ENCODE measurements at places on chromosomes 3 and 15.

DNA sequence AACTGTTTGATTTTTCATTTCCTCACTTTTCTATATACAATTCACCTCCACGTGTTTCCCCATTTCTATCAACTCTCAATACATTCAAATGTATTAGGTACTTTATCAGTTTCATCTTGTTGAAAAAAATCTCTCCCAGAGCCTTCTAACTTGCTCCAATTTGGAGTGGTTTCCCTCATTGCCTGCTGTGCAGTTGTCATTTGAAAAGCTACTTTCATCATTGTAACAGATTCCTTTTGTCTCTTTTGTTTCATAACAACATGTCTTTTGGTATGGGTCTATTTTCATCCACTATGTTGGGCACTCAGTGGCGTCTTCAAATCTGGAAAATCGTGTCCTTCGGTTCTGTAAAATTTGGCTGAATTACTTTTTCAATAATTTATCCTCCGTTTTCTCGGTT lies 75.0 kb downstream of the NR2E3 start:
- DNase-seq = no peak

- no peak for DNase-seq
Measured at GRCh38 chr3:3821777-3822176, 22.5 kb downstream of the LRRN1 start.

GRCh38 chr3:102346897-102347296 lies 87.9 kb upstream of the ZPLD1 start:
- no peak for DNase-seq

DNA sequence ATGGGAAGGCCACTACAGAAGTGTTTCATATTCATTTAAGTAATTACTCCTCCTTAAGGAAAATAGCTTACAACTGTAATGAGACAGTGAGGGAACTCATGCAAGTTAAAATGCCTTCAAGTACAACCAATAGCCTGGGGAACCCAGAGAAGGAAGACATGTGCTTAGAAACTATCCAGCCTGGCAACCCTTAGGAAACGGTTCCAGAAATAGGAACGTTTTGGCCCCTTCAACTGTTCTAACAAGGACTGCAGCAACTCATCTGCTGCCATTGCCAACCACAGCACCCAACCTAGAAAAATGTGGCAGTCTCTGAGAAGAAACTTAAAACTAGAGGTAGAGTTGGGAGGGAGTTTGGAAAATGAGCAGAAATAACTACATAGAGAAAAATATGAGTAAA lies 147.5 kb upstream of the STRIT1 start:
- DNase-seq = no peak

GRCh38 chr15:100192097-100193080 lies 149.4 kb downstream of the ADAMTS17 start:
- DNase-seq = no peak

GRCh38 chr15:76209942-76210341 lies 101.3 kb downstream of the ETFA start:
- DNase-seq = no peak

- DNase-seq = peak; percentile 96
Measured at GRCh38 chr15:70892002-70892911, at the start of the genes LRRC49 and THAP10. Gene LRRC49, plus strand, starts transcription at chr15:70892826. Its CDS starts 69 bp downstream, at chr15:70892895. Gene THAP10, minus strand, starts transcription at chr15:70892433. Its CDS starts 161 bp downstream, at chr15:70892272.

DNA sequence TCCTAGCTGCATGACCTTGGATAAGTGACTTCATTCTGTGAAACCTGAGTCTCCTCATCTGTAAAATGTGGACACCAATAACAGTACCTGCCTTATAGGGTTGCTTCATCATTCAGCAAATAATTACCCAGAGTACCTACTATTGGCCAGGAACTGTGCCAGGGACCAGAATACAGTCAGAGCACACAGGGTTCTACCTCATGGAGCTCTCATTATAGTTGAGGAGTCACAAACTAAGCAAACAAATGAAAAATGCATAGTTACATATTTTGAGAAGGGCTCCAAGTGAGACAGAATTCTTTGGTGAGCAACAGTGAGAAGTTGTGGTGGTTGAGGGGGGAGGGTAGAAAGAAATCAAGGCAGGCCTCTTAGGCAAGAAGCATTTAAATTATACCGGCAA lies 308.6 kb upstream of the WNT5A start:
- no peak for DNase-seq

DNA sequence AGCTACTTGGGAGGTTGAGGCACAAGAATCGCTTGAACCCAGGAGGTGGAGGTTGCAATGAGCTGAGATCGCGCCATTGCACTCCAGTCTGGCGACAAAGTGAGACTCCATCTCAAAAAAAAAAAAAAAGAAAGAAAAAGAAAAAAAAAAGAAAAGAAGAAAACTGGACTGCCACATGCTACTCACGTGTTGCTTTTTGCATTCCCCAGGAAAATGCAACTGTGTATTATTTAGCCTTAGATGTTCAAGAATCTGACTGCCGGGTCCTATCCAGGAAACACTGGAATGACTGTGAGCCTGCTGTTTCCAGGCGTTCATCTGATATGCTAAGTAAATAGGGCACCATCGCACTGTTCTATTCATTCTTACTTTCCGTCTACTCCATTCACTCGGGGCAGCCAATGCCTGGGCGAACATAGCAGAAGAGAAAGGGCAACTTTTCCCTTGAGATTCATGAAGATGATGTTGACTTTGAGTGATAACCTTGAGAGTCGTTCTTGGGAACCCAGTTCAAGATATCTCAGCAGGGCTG lies 21.4 kb downstream of the HRG start:
- DNase-seq = no peak

DNA sequence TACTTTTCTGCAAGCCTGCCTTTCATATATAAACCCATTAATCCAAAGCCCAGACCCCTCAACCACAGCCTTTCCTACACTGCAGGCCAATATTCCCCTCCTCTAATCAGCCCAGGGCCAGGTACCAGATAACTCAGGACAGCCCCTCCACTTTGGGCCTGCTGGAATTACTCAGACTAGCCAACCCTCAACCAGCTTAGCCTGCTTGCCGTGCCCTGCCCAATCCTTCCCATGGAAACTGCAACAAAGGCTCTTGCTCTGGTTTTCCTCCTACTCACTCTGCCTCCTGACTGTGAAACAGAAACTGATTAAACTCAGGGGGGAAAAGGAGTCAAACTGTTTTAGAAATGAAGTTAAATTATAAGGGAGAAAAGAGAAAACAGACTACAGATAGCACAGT lies 248.1 kb downstream of the KLF13 start:
- no peak for DNase-seq

DNA sequence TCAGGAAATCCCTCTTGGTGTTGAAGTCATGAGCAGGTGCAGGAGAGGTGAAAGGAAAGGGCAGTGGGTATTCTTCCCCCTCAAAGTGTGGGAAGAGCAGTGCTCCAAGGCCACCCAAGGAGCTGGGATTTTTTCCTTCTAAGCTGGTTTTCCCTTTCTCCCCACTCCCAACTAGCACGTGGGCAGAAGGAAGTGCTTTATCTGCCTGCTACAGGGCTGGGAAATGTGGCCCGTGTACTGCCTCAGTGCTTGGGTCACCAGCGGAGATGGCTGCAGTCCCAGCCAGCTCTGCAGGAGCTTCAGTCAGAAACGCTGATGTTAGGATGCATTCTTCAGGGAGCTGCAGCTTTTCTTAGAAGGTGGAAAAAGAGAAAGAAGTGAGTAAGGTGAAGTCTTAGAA lies 99.2 kb downstream of the CACNA1D start:
- DNase-seq = no peak

DNA sequence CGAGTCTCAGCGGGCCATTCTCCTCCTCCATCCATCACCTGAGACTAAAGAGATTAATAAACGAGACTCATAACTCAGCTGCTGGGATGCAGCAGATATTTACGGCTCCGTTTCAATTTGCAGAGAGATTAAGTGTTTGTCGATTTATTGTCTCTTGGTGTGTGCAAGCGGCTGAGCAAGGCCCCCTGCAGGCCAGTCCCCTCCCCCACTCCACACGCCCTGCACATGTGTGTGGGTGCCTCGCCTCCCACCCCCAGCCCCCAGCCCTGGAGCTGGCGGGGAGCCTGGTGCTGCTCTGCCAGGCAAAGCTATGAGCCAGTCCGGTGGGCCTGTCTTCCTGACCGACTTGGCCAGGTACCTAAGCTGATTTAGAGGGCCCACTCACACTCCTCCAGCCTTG lies 63.0 kb downstream of the CYP11A1 start:
- DNase-seq = no peak

DNA sequence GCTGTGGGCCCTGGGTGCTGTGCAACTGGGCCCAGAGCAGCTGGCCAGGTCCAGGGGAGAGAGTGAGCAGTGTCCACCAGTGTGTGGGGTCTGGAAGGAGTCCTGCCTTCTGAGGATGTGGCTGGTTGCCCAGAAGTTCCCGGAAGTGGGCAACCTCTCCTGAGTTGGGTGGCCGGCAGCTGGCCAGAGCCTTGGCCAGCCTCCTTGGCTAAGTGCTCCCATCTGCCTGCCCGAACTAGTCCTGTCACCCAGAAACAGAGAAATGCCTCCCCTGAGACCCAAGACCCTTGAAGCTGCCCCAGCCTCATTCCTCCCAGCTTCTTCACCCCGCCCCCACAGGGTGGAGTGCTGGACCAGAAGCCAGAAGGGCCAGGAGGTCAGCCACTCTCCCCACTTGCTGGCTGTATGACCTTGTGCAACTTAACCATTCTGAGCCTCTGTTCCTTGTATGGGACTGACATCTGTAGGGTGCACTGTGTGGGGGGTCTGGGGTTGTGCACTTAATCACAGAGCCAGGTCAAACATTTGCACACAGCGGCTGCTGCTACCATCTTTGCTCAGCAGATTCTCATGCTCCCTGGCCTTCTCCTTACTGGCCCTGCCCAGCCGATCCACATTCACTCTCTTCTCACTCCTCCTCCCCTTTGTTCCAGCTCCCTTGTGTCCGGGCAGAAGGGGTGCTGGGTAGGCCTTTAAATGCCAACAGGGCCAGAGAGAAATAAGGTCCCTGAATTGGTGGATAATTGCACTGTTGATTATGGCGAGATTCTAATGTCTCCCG lies 7.5 kb upstream of the ALAS1 start:
- no peak for DNase-seq

DNA sequence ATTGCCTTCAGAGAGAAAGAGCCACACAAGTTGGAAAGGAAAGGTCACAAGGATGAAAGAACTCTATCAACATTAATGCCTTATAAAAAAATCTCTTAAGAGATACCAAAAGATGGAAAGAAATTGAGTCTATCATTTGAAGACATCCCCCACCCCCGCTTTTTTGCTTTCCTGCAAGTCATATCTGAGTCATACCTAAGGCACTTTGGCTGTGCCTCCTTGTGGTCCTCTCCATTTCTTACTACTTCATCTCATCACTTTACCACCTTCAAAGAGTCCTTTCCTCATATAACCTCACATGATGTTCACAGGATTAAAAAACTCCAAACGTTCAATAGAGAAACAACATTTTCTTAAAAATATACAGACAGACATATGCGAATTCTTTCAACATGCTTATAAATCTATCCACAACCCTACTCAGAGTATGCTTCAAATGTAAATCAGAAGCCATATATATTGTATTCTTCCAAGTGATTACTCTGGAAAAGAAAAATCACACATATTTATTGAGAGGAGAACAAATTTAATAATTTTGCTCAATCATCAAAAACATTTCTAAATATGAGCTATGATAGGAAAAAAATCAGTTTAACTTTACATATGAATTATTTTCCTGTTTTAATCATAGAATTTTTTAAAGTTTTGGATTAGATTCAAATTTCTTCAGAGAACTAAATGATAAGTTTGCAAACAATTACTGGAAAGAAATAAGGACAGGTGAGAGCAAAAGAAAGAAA lies 1003.9 kb upstream of the CFAP20DC start:
- no peak for DNase-seq

- DNase-seq = peak; percentile 10
Measured at GRCh38 chr3:102400142-102400541, 34.7 kb upstream of the ZPLD1 start.

- DNase-seq = no peak
Measured at GRCh38 chr3:152185891-152186630, 82.7 kb upstream of the MBNL1 start.

DNA sequence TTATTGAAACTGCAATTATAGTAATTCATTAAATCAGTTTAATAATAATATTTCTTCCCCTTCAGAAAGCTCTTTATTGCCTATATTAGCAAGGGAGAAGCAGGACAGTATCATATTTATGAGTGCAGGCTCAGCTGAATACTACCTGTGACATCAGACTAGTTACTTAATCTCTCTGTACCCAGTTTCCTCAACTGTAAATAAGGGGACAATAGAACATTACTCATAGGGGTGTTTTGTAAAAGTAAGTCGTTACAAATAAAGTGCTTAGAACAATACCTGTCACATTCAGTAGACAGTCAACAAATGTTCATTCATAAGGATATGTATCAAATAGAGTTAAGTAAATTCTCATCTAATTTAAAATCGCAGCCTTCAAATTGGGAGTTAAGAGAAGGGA lies 12.1 kb upstream of the VPS39 start:
- peak; percentile 13 for DNase-seq

DNA sequence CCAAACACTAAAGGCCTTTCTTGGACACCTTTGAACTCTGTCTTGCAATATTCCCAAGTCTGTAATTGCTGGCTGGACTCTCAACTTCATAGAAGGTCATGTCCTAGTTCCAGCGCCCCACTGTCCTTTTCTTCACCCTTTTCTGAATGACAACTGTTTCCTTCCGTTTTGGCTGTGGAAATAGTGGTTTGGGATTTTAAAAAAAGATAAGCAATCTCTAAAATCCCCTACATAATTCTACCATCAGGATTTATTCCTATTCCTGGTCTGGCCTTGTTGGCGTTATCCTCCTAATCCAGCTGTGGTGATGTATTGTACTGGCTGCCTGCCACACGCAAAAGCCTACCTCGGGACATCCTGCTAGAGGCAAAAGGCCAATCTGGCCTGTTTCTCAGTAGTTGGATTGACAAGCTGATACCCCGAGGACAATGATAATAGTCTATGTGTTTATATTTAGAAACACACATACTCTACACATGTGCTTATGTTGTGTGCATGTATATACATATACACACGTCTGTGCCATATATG lies 440.3 kb upstream of the DPH6 start:
- no peak for DNase-seq

DNA sequence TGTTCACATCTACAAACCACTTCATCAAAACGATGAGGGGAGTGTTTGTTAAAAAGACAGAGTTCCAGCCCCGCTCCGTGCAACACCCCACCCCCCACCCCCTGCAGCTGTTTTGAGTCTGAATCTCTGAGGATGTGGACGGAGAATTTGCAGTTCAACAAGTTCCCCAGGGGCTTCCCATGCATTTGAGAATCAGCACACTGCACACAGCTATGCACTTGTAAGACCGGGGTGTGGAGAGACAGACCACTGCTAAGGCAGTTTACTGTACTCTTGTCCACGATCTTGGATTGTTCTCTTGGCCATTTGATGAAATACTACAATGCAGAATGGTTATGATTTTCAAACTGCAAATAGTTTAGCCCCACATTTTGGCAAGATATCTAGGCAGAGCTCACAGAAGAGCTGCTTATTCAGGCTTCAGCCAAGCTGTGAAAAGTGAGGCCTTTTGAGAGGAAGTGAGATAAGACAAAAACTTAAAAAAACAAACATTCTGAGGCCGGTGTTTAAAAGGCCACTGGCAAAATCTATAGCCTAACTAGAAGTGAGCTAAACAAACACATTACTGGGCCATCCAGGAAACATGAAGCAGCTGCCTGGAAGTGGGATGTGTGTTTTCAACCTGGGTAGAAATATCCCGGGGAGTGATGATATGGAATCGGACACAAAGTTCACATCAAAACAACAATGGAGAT lies 308.2 kb upstream of the ADAMTS9 start:
- peak; percentile 32 for DNase-seq
